Stomach (tissue), 19 donors: ENCODE measurements at places on chromosomes 11 and 22.
A peak's percentile ranks its signal among the peaks of the same experiment; 100 is the strongest.

- DNase-seq, result no peak
These were observed 8.3 kb upstream of the SORL1 start for GRCh38 chr11:121443688-121444275.

DNA sequence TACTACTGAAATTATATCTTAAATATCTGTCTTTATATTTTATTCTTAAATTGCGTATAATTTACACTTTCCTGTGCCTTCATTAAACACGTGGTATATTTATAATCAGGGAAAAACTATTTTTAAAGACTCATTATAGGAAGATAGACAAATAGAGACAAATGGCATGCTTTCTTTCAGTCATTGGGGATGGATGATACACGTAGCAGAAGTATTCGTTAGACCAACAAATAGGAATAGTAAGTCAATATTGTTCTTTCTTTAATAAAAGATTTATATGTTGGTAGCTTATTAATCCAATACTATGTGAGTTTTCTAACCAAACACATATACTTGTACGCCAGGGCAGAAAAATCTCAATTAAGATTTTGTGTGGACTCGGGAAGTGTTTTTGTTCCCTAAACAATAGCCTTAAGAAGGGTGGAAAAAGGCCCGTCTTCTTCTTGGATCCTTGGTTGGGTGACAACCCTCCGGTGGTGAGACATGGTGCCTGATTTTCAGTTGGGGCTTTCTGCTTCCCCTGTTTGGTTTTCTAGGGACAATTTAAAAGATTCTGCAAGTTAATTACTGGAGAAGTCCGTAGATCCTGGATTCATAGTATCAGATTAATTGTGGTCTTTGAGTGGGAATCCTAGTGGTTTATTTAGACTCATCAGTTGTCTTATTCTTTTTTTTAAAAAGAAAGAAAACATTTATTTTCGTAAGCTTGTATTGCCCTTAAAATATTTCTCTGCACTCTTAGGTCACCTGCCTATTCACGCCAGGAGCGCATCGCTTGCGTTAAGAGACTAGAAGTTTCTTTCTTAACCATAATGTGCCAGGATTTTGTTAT lies 83.5 kb upstream of the WNT7B start:
- no peak for DNase-seq

DNA sequence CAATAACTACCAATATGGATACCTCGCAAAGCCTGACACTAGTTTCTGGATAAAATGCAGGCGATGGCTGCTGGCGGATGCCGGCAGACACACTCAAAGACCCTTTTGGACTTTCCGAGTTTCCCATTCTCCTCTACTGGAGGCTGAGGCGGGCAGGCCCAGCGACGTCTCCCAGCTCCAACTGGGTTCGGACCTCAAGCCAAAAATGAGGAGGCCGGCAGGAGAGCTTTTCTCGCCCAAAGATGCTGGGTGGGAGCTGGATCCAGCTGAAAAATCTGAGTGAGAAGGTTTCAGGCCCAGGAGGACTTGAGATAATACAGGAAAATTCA lies 428 bp upstream of the FEZ1 start:
- DNase-seq, result no peak

- DNase-seq, result no peak
These were observed 18.7 kb upstream of the PPFIA1 start for GRCh38 chr11:70251659-70252321.

GRCh38 chr11:129705341-129705740 lies 110.3 kb upstream of the TMEM45B start:
- DNase-seq, result no peak

- no peak for DNase-seq
These were observed 3.2 kb downstream of the TH start for GRCh38 chr11:2168286-2169004.

DNA sequence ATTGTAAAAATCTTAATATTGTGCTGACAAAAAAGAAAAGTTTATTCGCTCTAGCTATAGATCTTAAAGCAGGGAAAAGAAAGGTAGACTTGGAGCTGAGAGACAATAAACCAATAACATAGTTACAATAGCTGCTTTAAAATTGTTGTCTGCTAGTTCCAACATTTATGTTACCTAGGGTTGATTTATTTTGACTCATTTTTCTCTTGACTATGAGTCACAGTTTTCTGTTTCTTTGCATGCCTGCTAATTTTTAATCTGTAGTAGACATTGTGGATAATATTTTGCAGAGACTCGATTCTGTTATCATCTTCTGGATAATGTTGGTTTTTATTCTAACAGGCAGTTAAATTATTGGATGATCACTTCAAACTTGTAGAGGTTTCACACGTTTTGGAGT lies 83.1 kb upstream of the TRPC6 start:
- DNase-seq, result no peak

GRCh38 chr11:73206801-73207200 lies 11.3 kb upstream of the P2RY2 start:
- DNase-seq, result peak; percentile 44

DNA sequence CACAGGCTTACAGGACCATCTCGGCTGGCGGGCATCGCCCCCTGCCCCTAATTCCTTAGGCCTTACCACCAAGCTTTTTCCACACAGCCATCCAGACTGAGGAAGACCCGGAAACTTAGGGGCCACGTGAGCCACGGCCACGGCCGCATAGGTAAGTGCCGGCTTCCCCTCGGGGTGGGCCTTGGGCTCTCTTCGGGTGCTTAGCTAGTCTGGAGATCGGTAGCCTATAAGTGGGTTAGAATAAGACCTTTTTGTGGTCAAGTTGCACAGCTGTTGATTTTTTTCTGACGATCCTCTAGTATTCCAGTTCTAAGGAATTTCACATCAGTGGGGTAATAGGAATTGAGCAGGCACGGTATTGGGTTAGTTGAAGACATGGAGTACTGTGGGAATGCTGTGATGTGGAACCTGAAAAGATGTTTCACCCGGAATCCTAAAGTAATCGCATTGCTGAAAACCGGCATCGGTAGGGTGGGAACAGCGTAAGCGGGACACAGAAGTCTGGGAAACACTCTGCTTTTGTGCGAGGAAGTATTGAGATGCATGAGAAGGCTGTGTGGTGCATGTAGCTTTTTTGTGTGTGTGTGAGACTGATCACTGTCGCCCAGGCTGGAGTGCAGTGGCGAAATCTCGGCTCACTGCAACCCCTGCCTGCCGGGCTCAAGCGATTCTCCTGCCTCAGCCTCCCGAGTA lies 669 bp downstream of the RPL27A start:
- no peak for DNase-seq

DNA sequence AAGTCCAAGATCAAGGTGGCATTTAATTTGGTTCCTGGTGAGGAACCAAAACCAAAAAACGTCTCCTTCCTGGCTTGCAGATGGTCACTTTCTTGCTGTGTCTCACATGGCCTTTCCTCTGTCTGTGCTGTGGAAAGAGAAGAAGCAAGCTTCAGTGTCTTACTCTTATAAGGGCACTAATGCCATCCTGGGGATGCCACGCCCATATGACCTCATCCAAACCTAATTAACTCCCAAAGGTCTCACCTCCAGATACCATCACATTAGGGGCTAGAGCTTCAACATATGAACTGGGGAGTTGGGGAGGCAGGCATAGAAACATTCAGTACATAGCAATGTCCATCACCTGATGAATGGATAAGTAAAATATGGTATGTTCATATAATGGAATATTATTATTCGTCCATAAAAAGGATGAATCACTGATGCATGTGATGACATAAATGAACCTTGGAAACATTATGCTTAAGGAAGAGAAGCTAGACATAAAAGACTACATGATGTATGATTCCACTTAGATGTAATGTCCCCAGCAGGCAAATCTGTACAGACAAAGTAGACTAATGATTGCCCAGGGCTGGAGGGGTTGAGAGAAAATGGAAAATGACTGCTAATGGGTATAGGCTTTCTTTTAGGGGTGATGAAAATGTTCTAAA lies 78.6 kb upstream of the B3GNT6 start:
- DNase-seq, result no peak

GRCh38 chr11:132876239-132876638 lies 656.1 kb downstream of the OPCML start:
- DNase-seq, result no peak

- no peak for DNase-seq
These were observed 60.3 kb downstream of the AMBRA1 start for GRCh38 chr11:46533396-46534100.

GRCh38 chr11:125489166-125489565 lies 6.9 kb downstream of the FEZ1 start:
- DNase-seq, result no peak

- no peak for DNase-seq
These were observed 43.6 kb upstream of the DDX6 start for GRCh38 chr11:118834427-118835028.

DNA sequence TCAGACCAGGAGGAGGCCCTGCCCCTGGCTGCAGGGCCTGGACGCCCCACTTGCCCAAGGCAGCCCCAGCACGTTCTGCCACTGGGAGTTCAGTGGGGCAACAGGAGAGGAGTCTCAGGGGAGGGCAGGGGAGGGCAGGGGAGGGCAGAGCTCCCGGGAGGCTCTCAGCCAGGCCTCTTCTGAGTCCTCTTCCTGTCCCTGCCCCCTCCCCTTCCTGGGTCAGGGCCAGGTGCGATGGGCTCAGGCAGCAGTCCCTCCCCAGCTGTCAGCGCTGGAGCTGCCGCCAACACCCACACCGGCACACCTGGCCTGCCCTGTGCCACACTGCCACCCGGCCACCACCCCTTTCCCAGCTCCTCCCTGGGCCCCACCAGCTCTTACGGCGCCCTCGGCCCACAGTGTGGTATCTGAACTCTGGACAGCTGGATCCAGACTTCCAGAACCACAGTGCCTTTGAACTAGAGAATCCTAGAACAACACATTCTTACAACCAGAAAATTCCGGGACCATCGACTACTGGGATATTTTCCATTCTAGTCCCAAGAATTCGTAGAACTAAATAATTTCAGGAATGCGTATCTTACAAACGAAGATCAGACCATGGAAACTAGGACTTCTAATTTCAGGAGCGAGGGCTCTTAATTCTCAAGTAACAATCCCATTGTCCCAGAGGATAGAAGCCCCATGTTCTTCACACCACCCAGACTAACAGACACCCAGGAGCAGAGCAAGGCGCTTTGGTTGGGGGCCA lies 21.8 kb downstream of the RPL3 start:
- peak; percentile 79 for DNase-seq

GRCh38 chr11:10454878-10455631 lies at the start of gene AMPD3:
AMPD3 (plus strand) TSS chr11:10455264; CDS start chr11:10461520, 6,256 bp downstream.
- no peak for DNase-seq

GRCh38 chr11:36033082-36033751 lies 89.4 kb downstream of the LDLRAD3 start:
- peak; percentile 38 for DNase-seq

DNA sequence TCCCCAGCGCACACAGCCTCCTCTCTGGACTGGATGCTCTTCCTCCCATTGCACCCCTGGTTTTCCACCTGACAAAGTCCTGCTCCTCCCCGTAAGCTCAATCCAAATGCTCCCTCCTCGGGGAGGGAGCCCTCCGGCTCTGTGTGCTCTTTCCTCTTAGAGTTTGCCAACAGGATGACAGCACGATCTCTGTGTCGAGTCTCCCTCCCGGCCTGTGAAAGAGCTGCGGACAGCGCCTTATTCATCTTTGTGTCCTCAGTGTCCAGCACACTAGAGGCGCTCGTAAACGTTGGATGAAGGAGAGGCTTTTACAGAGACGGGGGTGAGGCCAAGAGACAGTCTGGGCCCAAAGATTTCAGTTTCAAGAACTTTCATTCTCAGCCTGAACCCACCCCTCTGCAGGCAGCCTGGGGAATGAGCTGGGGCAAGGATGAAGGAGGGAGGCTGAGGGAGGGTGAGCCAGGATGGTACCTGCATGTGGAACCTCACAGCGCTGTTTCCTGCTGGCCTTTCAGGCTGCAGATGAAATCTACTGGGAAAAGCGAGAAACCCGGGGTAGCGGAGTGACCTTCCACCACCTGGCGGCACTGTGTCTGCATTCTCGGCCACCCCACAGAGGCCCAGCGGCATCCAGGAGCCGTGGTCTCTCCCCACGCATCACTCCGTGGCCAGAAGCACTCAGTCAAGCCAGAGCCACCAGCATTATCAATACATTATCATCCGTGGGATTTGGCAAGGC lies 8.5 kb upstream of the TMPRSS4 start:
- DNase-seq, result no peak

DNA sequence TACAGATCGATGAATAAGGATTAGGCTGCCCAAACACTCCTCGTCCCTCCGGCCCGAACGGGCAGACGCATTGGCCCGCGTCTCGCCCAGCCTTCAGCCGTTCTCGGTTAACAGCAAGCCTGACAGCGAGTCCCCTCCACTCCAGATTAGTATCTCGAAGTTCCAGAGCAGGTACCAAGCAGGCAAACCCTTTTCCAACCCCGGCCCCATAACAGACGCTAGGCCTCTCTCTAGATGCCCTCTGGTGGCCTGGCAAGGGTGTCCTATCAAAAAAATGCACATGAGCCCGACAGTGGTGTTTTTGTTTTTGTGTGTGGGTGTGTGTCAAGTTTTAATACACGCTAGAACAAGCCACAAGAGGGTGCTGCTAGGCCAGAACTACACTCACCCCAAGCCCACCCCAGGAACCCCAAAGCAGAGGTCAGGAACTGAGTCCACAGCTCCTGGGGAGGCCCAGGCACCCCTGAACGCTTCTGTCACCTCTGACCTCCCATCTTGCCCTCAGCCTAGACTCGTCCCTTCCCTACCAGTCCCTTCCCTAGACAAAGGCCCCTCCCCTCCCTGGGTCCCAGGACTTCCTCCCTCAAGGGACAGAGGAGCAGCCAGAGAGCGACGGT lies 658 bp upstream of the ARFGAP2 start:
- peak; percentile 91 for DNase-seq

DNA sequence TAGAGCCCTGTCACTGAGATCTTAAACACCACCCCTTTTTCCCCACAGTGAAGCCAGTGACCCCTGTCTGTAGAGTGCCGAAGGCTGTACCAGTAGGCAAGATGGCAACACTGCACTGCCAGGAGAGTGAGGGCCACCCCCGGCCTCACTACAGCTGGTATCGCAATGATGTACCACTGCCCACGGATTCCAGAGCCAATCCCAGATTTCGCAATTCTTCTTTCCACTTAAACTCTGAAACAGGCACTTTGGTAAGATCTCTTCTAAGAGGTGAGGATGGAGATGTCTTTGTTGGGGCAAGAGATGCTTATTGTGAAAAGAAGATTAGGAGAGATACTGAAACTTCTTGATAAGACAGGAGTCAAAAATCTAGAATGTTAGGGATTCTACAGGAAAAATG lies 75.9 kb downstream of the JAM3 start:
- DNase-seq, result no peak

DNA sequence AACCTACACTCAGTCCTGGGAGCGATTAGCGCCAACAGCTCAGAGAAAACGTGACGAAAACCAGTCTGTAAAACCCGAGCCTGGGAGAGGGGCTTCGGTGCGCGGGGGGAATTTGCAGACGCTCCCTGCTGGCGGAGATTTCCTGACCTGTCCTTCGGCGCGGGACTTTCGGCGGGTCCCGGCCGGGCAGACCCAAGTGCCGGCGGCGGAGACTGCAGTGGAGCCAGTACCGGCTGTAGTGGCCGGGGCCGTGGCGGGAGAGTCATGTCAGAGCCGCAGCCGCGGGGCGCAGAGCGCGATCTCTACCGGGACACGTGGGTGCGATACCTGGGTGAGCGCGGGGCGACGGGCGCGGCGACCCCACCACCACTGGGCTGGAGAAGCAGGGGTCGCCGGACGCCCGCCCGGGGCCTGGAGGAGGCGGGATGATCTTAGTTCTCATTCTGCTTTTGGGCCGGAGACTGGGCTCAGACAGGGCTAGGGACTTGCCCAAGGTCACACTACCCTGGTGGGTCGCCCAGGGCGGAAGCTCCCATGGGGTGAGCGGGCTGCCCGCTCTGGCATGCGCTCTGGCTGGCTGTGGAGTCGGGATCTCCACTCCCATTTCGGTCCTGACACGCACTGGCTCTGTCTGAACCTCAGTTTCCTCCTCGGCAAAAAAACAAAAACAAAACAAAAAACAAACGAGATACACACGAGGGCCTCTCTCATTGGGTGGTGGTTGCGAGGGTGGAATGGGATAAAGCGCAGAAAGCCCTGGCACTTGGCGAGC lies at the start of gene MTFP1:
Gene MTFP1 (plus strand): TSS at position 153 of the 772 bp plus-strand sequence. CDS start 112 bp downstream, at position 265.
- DNase-seq, result peak; percentile 66
